ENCODE measurements at places on chromosomes 5 and 9.

- DNase-seq, result no peak
Observed at GRCh38 chr9:17160327-17160726, 25.5 kb downstream of the CNTLN start.

GRCh38 chr9:98253565-98253964 is 1.9 kb downstream of the TBC1D2 start:
- DNase-seq, result no peak

- DNase-seq, result no peak
Observed at GRCh38 chr5:15630441-15630840, 130.5 kb downstream of the FBXL7 start.

- no peak for DNase-seq
Observed at GRCh38 chr9:130942679-130943078, 3.6 kb upstream of the FIBCD1 start.

DNA sequence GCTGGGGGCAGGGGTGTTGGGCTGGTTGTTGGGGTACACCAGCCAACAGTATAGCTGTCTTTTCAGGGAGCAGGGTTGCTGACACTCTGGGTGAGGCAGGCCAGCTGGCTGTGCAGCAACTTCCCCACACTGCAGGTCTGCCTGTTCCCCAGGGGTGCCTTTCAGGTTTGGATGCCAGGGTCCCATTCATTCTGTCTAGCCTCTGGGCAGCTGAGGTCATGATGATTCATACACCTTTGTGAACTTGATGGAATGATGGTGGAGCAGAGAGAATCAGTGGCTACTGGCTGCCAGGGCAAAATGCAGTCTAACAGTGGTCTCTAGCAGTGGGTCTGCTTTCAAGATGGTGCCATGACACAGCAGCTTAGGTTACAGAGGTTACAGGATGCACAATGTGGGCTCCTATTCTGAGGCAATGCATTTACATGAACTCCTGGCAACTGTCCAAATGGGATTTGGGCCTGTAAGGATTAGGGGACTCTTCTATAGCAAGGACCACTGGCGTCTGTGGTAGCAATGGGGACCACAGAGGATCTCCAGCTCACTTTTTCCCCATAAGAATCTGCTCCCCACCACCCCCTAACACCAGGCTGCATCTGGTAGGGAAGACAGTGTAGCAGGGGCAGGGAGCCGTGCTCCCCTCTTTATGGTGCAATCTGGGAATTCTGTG is 103.7 kb downstream of the FEM1C start:
- DNase-seq, result no peak

DNA sequence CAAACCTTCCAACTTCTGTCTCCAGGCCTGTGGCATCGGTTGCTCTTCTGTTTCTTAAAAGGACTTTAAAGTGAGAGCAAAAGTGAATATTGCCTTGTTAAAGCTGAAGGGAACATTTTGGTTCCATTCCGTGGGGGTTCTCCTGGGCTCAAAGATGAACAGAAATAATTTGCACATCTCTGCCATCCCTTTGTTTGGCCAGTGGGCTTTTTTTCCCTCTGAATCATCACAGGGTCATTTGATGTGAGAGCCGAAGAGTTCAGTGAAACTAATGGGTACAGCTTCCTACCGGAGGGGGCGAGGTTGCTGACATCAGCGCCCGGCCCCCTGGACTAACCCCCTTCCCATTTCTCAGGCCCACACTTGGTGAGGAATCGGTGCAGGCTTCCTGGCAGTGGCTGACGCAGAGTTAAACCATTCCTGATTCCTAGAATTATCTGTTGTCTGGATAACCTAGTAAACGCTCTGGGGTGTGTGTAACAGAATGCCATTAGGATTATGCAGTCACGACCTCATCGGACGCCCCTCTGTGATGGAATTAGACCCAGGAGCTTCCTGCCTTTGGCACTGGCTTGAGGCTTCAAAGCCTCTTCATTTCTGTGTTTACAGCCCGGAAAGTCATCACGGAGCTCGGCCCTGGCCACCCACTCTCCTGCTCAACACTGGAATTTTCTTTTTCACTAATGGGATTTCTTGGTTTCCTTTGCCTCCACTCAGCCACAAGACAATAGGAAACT is 61.6 kb upstream of the RPL26L1 start:
- peak; percentile 31 for DNase-seq

GRCh38 chr9:5582835-5583195 is 46.1 kb upstream of the RIC1 start:
- peak; percentile 40 for DNase-seq

DNA sequence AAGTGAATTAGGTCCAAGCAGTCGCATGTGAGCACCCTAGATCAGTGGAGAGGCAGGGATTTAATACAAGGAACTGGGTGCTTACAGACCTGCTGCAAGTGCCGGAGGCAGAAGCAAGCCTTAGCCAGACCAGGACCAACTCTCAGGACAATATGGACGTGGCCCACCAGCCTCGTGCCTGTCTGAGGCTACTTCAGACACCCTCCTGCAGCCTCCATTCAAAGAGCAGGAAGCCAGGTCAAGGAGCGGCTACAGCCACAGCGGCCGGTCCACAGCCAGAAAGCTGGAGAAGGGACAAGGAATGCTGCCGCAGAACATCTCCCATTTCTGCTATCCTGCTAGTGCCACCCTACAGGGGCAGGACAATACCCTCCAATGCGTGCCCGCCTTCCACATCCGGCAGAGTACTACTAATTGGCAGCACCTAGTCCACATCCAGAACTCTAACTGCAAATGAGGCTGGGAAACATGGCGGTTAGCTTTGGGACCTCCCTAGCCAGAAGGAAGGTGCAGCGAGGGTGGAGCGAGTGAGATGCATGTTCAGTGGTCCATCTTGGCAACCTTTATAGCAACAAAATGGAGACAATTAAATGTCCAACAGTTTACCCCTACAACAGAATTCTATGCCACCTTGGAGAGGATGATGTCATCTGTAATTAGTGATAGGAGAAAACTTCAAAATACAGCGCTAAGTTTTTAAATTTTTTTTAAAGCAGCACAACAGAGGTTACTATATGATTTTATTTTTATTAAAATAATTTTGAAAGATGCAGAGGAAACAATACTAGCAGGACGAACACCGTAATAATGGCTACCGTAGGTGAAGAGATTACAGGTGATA is 1.0 kb upstream of the ALDH1B1 start:
- DNase-seq, result no peak

DNA sequence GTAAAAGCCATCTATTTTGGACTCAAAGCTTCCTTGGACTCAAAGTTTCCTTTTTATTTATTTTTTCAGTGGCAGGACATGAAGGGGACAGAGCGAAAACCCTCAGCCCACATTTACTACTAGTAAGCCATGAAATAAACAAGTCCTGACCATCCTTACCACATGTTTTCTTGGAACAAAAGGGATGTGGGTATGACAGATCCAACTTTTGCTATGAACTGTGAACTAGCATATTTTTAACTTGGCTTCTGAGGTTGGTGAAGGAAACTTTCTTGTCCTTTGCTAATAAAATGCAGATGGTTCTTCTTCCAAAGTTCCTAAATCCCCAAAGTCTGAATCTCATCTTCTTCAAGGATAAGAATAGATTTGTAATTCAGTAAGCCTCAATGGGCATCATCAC is 122.7 kb upstream of the TNC start:
- peak; percentile 29 for DNase-seq

DNA sequence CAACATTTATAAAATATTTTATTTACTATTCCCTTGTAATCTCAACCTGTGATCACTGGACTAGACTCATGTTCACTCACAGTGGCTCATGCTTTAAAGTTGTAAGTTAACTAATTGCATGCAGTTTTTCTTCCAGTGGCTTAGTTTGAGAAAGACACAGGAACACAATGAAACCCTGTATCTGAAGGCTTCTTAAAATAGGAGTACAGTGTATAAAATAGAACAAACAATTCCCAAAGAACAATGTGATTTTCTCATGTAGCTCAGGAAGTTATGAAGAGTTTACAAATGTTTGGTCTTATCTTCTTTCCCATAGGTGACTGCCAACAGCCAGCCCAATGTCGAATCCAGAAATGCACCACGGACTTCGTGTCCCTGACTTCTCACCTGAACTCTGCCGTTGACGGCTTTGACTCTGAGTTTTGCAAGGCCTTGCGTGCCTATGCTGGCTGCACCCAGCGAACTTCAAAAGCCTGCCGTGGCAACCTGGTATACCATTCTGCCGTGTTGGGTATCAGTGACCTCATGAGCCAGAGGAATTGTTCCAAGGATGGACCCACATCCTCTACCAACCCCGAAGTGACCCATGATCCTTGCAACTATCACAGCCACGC is 5.9 kb downstream of the RGMB start:
- no peak for DNase-seq

DNA sequence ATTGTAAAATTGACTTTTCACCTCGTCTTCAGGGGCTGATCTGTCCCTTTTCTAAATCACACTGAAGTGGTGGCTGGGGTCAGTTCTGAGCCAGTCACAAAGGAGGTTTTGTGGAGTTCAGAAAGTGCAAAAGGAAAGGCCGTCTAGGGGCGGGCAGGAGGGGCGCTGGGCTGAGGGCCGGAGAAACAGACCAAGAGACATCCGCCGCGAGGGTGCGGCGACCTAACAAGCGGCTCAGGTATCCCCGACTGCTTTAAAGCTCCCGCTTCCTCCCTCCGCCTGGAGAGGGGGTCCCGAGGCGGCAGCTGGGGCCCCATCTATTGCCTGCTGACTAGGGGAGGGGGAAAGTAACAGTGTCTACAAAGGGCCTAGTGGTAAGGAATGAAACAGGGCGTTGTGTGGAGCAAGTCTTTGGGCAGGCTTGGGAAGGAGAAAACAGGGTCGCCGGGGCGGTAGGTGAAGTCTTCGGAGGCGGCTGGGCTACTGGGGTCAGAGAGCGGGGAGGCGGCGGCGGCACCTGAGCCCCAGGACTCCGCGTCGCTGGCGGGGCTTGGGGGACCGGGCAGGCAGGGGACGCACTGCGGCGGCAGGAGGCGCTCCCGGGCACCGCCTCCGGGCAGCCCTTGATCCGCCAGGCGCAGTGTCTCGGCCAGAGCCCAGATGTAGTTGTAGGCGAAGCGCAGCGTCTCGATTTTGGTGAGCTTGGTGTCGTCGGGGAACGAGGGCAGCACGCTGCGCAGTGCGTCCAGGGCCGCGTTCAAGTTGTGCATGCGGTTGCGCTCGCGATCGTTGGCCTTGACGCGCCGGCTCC is 950 bp downstream of the NEUROG1 start:
- no peak for DNase-seq

GRCh38 chr9:121364077-121364476 is 6.0 kb downstream of the STOM start:
- no peak for DNase-seq

DNA sequence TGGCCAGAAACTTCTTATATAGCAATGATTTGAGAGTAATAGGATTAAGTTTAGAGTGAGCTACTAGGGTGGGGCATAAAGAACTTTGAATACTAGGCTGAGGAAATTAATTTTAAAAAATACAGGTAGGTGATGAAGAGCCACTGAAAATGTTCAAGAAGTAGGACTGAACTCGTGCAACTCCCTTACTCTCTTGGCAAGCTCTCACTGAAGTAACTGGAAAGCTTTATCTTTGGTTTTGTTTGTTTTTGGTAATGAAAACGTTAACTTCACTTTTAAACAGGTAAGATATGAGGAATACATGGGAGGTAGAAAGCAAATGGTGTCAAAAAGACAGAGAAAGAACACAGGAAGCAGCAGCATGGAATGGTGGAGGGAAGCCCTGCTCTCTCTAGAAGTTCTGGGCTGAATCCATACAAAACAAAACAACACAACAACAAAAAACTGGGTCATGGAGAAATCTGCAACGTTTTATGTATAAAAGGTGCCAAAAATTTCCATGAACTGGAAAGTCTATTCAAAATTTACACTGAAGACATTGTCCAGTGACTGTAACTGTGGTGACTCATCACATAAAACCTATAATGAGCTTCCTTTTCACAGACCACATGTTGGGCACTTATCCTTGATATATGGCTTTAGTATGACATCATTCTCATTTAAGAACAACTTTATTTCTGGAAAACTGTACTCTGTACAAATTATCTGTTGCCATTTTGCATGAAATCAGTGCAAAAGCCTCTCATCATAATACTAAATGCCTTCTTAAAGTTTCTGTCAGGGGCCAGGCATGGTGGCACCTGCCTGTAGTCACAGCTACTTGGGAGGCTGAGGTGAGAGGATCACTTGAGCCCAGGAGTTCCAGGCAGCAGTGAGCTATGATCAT is 91.2 kb upstream of the CHD1 start:
- DNase-seq, result peak; percentile 75

- no peak for DNase-seq
Observed at GRCh38 chr5:150465927-150466326, 16.4 kb upstream of the RPS14 start.

GRCh38 chr5:147956064-147956841 is 49.9 kb upstream of the C5orf46 start:
- no peak for DNase-seq

DNA sequence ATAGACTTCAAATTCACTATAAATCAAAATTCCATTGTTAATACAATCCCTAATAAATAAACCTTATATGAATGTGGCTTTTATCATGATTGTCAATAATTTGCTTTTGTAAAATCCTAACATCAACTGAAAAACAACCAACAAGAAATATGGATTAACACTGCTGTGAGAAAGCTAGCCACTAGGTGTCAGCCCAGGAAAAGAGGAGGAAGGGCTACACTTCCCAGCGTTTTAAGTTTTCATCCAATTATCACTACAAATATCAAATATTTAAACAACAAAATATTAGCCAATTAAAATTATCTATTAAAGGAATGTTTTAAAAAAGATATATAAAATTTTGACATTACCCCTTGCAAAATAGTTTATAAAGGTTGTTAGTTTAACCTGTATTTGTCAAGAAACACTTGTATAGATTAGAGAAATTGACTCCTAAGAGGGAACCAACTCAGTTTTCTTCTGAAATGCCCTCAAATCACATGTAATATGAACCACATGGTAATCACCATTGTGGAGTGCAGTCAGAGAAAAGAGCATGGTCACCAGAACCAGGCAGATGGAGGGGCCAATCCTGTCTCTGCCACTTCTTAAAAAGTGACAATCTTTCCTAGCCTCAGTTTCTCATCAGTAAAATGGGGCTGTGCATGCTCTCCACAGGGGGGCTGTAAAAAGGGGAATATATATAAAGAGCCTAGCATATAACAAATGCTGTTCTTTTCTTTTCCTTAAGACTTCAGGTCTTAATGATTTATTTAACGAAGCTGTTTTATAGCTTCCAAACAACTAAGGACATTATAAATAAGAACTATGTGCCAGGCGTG is 188.2 kb downstream of the CRB2 start:
- peak; percentile 14 for DNase-seq

- no peak for DNase-seq
Observed at GRCh38 chr5:39040875-39041274, 33.3 kb downstream of the RICTOR start.

DNA sequence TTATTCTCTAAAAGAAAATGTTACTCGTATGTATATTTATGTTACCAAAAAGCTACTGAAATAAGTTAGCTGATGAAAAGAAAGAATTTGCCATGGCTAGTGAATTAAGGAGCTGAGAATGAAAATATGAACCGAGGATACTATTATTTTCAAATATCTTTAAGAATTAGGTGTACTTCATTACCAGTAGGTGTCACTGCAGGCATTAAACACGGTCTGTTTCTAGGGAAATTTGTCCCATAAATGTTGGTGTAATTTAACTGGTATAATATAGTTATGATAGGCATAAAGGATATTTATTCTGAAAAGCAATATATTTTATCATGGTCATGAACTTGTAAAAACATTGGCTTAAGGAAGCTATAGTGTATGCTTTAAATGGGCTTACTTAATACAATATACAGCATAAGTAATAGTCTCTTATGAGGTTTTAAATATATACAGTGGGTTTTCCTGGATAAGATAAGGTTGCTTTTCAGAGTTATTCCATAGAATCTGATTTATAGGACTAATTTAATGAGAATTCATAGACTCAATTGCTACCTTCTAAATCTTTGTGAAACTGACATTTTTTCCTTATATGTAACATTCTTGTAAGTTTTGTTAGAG is 72.4 kb upstream of the MPDZ start:
- DNase-seq, result peak; percentile 67

All from skin of body (tissue), 3 donors.